Cortex of kidney (tissue), 1 donor: ENCODE measurements at places on chromosomes 1 and 21.

DNA sequence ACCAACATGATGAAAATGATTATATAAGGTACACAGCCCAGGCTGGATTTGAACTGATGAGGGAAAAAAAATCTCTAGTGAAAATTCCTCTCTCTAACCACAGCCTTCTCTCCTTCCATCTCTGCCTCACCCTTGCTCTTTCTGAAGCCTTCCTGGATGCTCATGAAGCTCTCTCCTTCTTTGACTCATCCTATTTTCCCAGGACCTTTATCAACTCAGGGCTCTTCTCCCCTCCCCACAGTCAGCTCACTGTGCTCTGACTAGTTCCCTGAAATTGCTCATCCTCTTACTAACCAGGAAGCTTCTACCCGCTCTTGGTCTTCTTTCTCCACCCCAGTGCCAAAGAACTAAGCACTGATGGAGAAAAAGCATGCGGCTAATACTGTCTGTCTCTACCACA, 46.4 kb upstream of the ERG start:
- no peak for DNase-seq

GRCh38 chr1:15849775-15850324, 2.3 kb downstream of the SPEN start:
- no peak for DNase-seq

DNA sequence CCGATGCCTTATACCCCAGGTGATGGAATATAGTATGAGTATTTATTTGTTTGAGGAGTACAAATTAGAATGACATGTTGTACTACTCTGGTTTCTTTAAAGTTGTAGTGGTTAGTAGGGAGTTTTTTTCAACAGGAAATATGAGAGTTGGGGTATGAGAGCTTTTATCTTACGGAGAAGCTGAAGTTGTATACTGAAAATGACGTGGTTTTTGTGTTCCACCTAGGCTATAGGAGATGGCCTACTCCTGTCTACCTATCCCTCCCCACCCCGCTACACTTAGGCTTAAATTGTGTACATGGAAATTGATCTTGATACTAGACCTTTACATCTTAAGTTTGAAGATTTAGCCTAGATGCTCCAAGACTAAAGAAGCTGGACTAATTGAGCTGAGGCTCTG, 6.8 kb upstream of the HAX1 start:
- no peak for DNase-seq

- DNase-seq: no peak
Observed at GRCh38 chr1:53896635-53897229, 2.7 kb downstream of the DIO1 start.

- no peak for DNase-seq
Observed at GRCh38 chr1:53640701-53641075, 98.3 kb downstream of the GLIS1 start.

DNA sequence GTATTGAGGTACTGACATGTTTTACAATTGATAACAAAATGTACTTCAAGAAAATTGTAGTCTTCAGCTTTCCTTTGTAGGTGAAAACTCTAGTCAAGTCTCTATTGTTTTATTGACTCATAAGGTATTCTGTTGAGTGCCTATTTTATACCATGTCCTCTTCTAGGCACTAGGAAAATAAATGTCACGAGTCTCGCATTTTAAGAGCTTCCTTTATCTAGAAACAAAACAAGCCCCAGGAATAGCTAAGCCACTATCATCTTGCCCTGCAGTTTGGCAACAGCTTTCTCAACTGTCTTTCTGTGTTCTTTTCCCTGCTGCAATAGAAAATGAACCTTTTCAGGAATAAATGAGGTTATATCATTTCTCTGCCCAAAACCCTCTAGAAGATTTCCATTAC, 288.5 kb upstream of the NEGR1 start:
- no peak for DNase-seq

GRCh38 chr1:97603776-97604175, 317.1 kb downstream of the DPYD start:
- DNase-seq: no peak

GRCh38 chr1:225481738-225482137, 53.9 kb upstream of the LBR start:
- DNase-seq: no peak

DNA sequence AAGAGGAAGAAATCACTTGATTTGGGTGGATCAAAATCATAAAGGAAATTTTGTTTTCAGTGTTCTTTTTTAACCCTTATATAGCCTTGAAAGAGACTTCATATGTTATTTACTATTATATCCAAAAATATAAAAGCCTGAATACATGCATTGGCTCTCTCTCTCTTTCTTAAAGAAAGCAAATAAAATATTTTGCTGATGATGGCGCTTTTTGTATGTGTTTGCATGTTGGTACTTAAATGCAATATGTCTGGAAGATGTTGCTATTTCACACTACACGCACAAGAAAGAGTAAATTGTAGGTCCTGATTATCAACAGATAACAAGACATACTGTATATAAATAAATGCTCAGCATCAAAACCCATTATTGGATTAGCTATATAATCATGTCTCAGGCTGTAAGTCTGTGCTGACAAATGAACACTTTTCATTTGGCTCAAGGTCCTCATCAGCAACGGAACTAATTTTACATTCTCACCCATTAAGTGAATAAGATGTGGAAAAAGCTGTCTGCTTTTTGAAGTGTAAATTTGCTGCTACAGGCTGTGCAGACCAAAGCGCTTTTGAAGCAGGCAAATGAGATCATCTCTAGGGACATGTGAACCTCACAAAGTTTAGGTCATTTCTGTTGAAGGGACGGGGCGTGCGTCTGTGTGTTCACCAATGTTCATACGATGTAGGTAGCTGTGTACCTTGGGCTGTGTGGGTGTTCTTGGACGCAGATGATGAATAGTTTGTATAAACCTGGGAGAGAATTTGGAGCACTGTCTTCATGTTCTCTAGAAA, 122.4 kb upstream of the LMO4 start:
- no peak for DNase-seq

DNA sequence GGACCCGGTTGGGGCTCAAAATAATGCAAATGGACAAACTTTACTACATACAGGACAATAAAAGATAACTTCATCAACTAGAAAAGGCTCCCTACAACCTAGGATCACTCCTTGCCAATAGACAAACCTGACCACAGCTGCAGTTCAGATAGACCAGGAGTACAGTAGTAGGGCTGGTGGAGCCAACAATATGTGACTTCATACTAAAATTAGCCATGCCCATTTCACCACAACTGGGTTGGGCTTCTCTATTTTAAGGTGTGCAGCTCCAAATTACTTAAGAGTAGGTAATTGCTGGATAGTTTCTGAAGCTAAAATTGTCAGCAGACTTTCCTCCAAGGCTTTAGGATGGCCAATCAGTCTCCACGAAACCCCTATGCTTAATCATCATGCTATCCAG, 3.9 kb downstream of the DENND1B start:
- DNase-seq: no peak

DNA sequence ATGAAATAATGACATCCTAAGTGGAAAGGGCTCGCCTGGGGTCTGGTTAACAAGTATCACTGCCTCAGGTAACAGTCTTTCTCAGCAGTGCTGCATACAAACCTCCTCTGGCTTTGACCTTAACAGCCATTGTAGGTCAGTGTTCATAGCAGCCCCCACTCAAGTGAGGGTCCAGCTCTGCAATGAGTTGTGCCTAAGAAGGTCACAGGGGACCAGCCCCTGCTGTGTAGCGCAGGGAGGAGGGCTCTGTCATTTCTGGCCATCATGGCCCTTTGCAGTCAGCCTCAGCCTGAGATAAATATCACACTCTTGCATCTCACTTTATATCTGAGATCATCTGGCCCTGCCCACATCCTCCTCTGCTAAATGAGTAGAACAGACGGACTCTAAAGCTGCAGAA, 18.1 kb upstream of the MYSM1 start:
- DNase-seq: no peak

DNA sequence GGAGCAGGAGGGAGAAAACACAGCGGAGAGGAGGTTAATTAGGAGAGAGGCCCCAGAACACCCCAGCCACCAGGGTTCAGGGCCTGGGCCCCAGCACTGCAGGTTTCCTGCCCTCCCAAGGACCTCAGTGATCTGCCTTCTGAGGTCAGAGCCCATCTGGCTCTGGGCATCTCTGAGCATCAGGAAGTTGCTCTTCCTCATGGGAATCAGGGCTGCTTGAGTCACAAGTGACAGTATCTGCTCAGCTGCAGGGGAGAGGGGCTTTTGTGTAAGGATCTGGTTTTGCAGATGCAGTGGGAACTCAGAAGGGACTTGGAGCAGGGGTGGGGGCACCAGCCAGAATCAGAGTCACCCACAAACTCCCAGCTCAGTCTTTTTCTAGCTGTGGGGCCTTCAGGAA, 472.1 kb downstream of the PTPRU start:
- DNase-seq: no peak

DNA sequence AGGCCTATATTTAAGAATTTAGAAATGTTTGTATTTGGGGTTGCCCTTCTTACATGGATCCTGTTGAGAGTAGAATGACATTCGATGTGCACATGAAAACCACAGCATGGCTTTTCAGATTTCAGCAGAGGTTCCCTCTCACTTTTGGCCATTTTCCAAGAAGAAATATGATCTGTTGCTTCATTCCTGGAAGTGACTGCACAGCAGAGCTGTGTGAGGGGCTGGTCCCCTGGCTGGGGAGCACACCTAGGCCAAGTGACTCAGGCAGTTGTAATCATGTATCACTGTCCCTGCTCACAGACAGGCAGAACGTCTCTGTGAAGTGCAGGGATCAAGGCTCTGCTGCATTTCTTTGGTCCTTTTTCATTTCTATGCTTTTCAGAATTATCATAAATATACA, 32.3 kb downstream of the AGT start:
- DNase-seq: no peak

- DNase-seq: no peak
Observed at GRCh38 chr1:5747426-5748285, 244.6 kb downstream of the NPHP4 start.

GRCh38 chr1:38817267-38818174, 42.1 kb downstream of the RRAGC start:
- no peak for DNase-seq

- DNase-seq: no peak
Observed at GRCh38 chr1:34682452-34683223, 72.2 kb upstream of the GJB5 start.

DNA sequence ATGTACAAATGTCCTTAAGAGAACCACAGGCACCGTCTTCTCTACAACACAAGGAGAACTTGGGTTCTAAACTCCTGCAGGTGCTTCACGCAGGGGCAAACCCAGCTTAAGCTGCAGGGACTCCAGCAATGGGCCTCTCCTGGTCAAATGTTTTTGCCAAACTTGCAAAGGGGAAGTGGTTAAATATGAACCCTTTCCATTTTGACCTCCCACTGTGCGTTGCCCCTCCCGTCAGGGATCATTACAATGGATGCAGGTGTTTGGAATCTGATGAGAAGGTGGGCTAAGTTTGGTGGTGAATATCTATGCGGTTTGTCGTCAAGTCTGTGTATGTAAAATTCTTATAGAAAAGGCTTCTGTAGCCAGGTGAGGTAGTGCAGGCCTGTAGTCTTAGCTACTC, 29.1 kb upstream of the SLC25A33 start:
- DNase-seq: no peak

DNA sequence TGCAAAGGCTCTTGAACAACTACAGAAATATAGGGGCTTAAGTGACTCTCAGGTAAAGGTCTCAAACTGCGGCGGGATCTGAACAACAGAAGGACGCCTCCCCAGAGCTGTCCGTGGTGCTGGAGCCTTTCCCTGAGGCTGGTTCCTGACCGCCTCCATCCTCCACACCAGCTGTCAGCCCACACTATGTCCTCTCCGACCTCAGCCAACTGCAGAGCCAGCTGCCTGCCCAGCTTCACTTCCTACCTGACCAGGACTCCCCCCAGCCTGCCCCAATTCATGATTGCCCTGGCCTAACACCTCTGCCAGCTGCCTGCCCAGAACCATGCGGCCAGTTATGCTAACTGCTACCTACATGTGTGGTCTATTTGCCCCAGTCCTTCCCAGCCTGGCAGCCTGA, 63.6 kb upstream of the ZC3H12A start:
- DNase-seq: no peak

- no peak for DNase-seq
Observed at GRCh38 chr1:94276988-94277434, 39.6 kb upstream of the ARHGAP29 start.

DNA sequence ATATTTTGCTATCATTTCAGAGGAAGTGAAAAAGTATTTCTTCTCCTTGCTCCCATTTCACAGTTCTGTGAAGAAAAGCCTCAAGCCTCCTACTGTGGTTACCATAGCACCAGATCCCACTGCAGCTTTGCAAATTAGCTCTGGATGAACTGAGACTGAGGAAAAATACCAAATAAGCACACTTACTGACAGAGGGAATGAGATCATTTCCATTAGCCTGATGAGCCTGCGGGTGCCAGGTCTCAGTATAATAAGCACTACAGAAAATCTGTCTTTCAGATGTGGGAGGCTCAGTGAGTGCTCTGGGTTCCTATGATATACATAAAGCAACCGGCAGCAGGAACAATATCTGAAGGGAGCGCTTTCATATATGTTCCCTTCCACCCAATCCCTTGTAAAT, 21.4 kb downstream of the XKR8 start:
- no peak for DNase-seq

DNA sequence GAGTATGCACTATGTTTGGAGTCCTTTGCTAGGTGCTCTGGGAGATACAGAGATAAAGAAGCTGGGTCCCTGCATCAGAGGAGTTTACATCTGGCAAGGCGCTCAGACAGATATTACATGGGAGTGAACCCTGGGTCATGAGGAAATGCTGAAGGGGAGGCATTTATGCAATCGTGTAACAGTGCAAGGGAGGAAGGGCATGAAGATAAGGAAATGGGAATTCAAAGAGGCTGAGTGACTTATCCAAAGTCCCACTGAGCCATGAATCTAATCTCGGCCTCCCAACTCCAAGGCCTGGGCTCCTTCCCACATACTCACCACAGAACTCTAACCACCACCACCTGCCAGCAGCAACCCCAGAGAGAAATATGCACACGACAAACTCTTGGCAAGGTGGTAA, 51.6 kb downstream of the FAM163A start:
- DNase-seq: no peak

DNA sequence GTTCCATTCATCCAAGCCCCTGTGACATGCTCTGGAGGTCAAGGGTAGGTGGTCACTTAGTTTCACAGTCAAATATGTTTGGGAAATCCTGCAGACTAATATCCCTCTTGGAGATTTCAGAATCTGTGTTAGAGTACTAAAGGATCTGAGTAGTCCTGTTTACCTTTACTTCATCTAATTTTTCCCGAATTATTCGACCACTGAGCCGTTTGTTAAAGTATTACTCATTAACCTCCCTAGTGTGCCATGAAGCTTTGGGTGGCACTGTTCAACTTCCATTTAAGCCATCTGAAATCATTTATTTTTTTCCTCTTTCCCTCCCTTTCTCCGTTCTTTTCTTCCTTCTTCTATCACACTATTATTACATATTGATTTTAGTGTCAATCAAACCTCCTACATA, 109.9 kb downstream of the NGF start:
- no peak for DNase-seq
